Brain (organoid and tissue), 16 donors: ENCODE measurements at places on chromosomes 4 and X. TPM values are rescaled to one million over a fixed set of nuclear protein-coding genes. Genes with fewer than 3 reads are reported as not detected.

SOD3 gene
- polyA plus RNA-seq = 10.9 TPM

SSX2 gene
- not detected for polyA plus RNA-seq

WDR45 gene
- 67.6 TPM for polyA plus RNA-seq

PAK3 gene
- 1.4 TPM for polyA plus RNA-seq

FAM53A gene
- 5.2 TPM for polyA plus RNA-seq

FNIP2 gene
- 6.8 TPM for polyA plus RNA-seq

C1QTNF7 gene
- polyA plus RNA-seq = 0.22 TPM

CFAP99 gene
- 0.71 TPM for polyA plus RNA-seq

YTHDC1 gene
- 32.7 TPM for polyA plus RNA-seq

ATP1B4 gene
- polyA plus RNA-seq = not detected

DGKK gene
- not detected for polyA plus RNA-seq

WNK3 gene
- 0.59 TPM for polyA plus RNA-seq

PAQR3 gene
- 5.2 TPM for polyA plus RNA-seq

TRIM61 gene
- not detected for polyA plus RNA-seq

TRAM1L1 gene
- polyA plus RNA-seq = 1.6 TPM

RHOXF2 gene
- polyA plus RNA-seq = not detected

PNCK gene
- polyA plus RNA-seq = 24.5 TPM

ADGRG2 gene
- 0.07 TPM for polyA plus RNA-seq

DAPP1 gene
- polyA plus RNA-seq = not detected

CPLX1 gene
- polyA plus RNA-seq = 89.5 TPM

ARHGAP24 gene
- 1.6 TPM for polyA plus RNA-seq

DDX53 gene
- not detected for polyA plus RNA-seq

KIAA0232 gene
- polyA plus RNA-seq = 11.3 TPM

SUPT20HL1 gene
- polyA plus RNA-seq = not detected

FGF16 gene
- not detected for polyA plus RNA-seq

MED28 gene
- 35.2 TPM for polyA plus RNA-seq
